ENCODE measurements at places on chromosomes 1 and 21.

DNA sequence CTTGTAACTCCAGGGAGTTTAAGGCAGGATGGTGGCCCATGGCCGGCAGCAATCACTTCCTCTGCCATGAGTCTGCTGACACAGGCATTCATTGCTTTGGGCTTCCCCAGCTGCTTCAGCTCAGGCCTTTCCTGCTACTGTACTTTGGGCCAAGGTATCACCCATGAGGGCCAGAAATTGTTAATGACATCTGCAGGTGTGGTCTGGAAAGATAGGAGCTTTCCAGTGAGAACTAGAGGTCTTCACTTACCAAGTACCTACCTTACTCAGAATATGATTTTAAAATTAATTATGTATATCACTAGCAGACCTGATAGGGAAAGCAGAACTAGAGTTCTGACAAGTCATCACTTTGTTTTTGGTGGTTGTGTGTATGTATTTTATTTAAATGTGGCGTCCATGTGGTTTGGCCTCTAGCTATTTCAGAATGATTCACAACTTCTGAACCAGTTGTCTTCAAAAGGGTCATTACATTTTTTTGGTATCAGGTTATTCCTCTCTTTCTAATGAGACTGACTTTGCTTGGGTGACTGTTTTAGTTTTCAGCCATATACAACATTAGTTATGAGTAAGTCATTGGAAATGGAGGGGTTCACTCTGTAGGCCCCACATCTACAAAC is 2.7 kb downstream of the RGL1 start:
- H3K4me3 ChIP-seq, result no peak overlapping the region
- no peak for DNase-seq
- no peaks in the 10 kb centered on the region for H3K36me3 ChIP-seq
- no peaks in the 10 kb centered on the region for H3K27me3 ChIP-seq
- no peaks in the 10 kb centered on the region for H3K4me1 ChIP-seq

DNA sequence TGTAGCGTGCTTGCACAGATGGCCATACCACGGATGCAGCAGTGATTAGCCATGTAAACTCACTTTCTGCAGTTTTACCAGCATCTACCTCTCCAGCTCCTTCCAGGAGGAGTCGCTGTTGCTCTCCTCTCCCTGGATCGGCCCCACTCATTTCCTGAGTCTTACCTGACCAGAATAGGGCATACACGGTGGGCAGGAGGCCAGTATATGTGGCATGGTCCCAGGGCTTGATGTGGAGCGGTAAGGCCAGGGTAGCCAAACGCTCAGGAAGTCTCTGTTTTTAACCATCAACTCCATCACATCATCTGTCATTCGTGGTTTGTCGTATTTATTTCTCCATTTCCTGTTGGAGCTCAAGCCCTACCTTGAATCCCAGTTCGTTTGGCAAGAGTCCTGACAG is 163.4 kb upstream of the USP24 start:
- H3K27ac ChIP-seq, result no peak overlapping the region
- H3K4me1 ChIP-seq, result no peaks in the 10 kb centered on the region
- no peaks in the 10 kb centered on the region for H3K27me3 ChIP-seq
- no peaks in the 10 kb centered on the region for H3K36me3 ChIP-seq

- H3K27ac ChIP-seq, result no peak overlapping the region
- no peak overlapping the region for H3K4me3 ChIP-seq
- DNase-seq, result no peak
- H3K27me3 ChIP-seq, result no peaks in the 10 kb centered on the region
Observed at GRCh38 chr1:89706700-89707012, 73.7 kb downstream of the LRRC8C start.

DNA sequence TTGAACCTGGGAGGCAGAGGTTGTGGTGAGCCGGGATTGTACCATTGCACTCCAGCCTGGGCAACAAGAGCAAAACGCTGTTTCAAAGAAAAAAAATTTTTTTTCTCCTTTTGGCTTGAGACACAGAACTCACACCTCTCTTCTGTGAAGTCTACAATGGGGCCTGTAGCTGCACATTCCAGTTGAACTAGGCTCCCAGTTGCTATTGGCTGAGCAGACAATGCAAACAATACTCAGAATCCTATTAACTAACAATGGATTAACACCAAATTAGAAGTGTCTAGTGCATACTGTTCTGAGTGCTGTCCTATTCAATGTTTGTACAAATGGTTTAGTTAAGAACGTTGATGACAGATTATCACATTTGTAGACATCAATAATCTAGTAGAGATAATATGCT is 17.6 kb upstream of the MCL1 start:
- no peaks in the 10 kb centered on the region for H3K4me1 ChIP-seq
- DNase-seq, result no peak
- no peak overlapping the region for H3K27ac ChIP-seq
- no peak overlapping the region for H3K4me3 ChIP-seq

- H3K27me3 ChIP-seq, result peaks cover 5% of the 10 kb centered on the region
- H3K27ac ChIP-seq, result no peak overlapping the region
- H3K4me3 ChIP-seq, result no peak overlapping the region
- peak; percentile 70 for DNase-seq
Observed at GRCh38 chr1:152052606-152053005, 15.8 kb upstream of the S100A11 start.

All from naive thymus-derived CD4-positive, alpha-beta T cell (primary cell).